ENCODE measurements at places on chromosomes 5 and 9.

- DNase-seq = no peak
These were observed 232.0 kb downstream of the PLK2 start for GRCh38 chr5:58227858-58228257.

- DNase-seq = no peak
These were observed 663 bp upstream of the FRMD3 start for GRCh38 chr9:83538890-83539238.

GRCh38 chr5:43174586-43174985, 17.4 kb upstream of the NIM1K start:
- DNase-seq = no peak

GRCh38 chr9:89374176-89374575, 55.9 kb downstream of the SECISBP2 start:
- no peak for DNase-seq

- no peak for DNase-seq
These were observed 112.8 kb upstream of the CDH12 start for GRCh38 chr5:22965960-22966359.

GRCh38 chr5:36147681-36148080, 4.0 kb downstream of the LMBRD2 start:
- no peak for DNase-seq

DNA sequence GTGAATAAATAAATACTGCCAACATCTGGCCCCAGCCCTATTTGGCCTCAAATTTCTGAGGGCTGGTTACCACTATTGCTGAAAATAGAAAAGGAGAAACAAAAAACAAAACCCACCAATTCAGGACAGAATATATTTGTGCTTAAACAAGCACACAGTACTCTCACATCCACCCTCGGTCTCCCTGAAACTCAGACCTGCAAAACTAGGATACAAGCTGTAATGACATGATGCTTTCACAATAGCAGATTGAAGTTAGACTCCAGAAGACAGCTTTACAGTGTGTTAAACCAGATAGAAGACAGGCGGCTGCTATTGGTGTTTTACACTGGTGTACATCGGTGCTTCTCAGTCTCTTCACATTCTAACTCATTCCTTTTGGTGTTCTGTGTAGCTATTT, 214.9 kb upstream of the DMRT1 start:
- DNase-seq = no peak

DNA sequence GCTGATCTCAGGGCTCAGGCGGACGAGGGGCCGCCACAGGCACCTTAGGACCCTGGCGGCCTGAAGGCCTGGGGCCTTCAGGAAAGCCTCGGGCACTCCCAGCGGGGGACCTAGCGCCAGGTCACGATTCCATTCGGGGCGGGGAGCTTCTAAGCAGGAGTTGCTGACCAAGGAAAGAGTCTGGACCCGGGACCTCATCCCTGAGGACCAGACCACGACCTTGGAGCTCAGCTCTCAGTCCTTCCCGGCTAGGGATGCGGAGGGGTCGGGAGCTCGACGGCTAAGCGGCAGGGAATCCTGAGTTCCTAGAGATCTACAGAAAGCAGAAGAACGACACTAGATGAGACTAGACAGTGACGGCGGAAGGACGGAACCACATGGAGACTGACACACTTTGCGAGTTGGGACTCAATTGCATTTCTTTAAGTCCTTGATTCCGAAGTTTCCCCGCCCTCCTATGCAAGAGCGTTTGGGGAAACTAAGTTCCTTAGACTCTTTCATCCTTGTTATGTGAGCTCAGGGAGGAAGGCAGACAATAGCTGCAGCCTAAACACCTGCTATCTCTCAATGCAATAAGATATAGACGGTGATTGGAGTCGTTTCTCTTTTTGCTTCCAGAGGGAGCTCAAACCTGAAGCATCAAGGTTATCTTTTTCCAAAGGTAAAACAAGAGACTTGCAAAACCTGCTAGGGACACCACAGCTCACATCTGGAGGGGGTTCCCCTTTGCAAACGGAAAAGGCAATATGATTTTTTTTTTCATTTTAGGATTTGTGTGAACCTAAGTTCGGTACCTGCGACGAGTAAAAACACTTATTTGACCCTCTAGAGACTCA, 9.7 kb downstream of the NR2F1-AS1 start:
- no peak for DNase-seq

DNA sequence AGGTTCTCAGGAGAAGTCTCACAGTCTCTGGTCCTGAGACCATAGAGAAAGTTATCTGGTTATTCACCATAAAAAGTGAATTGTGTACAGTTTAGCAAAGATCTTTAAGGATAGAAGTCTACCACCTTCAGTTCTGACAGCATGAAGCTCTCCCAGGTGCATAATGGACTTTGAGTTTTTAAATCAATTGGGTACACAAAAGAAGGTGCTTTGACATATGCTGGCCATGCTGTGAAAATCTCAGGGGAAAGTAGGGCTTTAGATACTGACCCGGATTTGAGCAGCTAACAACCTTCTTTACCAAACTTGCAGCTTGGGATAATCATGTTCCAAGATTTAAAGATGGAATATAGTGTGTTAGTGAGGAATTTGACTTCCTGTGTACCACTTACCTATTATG, 264.2 kb downstream of the ZSWIM6 start:
- no peak for DNase-seq

DNA sequence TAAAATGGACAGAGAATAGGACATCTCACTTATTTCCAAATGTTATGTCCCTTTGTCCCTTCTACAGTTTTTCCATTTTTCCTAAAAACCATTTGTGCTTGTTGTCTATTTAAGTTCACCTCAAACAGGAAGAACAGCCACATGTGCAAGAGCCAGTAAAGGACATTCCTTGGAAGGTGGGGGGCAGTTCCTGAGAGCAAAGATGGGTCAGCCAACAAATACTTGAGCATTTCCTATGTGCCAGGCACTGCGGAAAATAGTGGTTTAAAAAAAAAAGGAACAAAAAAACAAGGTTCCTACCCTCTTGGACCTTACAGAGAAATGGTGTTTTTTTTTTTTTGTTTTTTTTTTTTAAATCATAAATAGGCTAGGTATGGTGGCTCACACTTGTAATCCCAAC, 26.8 kb downstream of the ANP32B start:
- no peak for DNase-seq

- DNase-seq = no peak
These were observed 118.4 kb downstream of the ARHGAP26 start for GRCh38 chr5:142888469-142889085.

DNA sequence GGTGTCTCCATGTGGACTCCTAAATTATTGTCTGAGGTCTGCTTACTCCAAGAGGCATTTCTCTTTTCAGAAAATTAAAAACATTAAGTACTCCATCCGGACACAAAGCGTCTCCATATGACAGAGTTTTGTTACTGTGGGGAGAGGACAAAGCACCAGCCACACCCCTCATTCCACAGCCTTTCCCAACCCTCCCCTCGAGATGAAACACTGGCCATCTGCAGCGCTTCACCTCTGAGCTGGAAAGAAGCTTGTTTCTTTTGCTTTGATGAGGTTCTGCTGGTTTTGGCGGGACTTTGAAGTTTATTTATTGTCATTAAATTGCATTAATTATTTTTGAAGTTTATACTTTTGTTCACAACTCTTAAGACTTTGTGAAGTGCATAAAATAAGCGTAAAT, 27.6 kb upstream of the NKD2 start:
- no peak for DNase-seq

DNA sequence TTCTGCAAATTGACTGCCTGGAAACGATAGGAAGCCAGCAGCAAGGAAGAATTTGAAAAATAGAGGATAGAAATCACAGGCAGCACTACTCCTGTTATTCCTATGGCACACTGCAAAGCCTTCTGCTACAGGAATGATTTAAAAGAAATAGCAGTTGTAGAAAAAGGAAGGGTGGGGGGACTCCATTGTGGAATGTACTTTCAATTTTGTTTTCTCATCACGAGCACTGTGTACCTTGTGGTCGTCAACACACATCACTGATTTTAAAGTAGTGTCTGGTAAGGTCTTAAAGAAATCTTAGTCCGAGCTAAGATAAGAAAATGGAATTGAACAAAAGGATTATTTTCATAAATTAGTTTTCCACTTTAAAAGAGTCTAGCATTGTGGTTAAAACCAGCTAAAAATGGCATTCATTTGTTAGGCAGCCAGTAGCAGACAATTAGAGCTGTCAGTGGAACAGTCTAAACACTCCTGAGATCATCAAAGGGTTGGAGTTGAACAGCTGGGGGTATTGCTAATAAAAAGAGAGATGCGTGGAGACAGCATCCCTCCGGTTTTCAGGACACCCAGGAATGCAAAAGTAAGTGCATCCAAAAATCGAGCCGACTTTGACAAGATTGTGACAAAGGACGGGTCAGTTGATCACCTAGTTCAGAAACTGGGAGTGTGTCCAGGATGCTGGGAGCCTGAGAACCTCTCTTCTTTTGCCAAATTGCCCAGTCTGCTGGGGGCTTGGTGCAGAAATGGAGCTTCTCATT, 97.8 kb upstream of the WWC1 start:
- DNase-seq = no peak

GRCh38 chr5:43193181-43193893, 1.3 kb downstream of the NIM1K start:
- DNase-seq = no peak

DNA sequence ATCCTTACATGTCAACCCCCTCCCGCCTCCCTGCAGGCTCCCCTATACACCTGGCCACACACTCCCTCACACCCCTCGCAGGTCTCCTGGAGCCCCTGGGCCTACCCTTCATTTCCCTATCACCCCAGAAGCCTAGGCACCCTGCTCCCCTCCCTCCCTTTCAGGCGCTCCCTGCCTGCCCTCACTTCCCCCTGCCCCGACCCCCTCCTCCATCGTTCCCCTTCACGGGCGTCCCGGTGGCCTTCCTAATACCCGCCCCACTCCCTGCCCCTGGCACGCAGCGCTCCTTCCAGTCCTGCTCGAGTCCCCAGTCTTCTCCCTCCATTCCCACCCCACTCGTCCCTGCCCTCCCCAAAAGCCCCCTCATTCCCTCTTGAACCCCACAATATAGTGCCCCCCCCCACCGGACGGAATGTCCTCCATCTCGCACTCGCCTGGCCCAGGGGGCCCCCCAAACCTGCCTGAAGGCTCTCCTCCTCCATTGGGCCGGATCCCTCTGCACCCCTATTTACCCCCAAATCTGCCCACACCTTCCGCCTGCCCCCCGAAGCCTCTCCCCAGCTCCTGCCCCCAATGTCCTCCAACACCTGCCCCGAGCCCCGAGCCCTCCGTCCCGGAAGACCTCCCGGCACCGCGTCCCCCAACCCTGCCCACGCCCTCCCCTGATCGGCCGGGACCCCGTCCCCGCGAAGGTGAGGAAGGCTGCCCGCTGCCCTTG, 746 bp downstream of the STRBP start:
- DNase-seq = no peak

DNA sequence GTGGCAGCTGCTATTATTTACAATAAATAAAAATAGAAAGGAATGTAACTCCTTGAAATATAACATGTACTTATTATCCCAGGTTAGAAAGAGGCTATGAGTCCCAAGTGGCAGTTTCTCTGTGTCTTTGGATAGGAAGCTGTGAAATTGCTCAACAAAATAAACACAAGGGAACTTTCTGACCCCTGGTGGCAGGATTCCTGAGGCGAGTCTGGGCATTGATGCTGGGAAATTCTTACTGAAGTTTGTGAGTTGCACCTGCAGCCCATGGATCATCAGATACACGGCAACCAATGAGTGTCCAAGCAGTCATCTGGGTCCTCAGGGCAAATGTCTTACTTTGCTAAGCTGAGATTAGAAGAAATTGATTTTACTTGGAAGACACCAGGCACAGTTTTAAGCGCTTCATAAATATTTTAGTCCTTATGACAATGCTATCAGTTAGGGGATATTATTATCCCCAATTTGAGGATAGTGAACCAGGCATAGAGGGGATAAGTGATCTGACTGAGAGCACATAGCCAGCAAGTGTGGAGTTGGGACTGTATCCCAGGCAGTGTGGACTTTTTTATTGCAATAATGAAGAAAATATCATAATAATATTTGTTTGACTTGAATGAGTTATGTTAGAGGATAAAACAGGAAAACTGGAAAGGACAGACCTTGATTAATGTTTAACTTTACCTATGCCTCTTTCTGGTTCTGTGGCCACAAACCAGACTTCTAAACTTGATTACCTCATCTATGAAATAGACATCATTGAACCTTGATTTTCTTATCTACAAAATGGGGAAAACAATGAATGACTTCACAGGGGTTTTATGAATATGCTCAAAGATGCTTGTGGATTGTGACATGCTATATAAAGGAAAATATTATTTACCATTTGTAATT, 265.5 kb upstream of the ADAMTSL1 start:
- no peak for DNase-seq

All from activated T-cell treated with anti-CD3 and anti-CD28 coated beads for 1 hour (primary cell).